ENCODE measurements at places on chromosomes 3 and 15.

DNA sequence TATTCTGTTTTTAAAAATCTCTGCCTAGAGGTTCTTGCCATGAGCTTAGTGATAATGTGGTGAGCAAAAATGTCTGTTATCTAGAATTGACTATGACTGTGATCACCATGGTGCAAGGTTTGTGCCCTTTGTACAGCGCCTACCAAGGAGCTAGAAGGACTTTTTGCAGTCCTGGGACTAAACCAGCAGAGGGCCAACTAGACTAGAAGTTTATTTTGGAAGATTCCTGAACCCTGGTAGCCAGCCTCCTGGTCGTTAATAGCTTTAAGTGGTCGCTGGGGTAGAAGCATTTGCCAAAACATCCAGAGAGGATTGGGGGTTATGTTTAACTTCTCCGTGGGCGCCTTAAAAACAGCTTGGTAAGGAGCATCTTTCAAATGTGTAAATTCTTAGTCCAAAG is 7.8 kb downstream of the SCG5 start:
- DNase-seq = no peak

GRCh38 chr15:67587331-67587730 is 44.8 kb downstream of the MAP2K5 start:
- no peak for DNase-seq

- DNase-seq = no peak
Observed at GRCh38 chr3:187044867-187045552, 94.3 kb downstream of the RPL39L start.

GRCh38 chr15:98433856-98434255 is 214.5 kb upstream of the IGF1R start:
- no peak for DNase-seq

DNA sequence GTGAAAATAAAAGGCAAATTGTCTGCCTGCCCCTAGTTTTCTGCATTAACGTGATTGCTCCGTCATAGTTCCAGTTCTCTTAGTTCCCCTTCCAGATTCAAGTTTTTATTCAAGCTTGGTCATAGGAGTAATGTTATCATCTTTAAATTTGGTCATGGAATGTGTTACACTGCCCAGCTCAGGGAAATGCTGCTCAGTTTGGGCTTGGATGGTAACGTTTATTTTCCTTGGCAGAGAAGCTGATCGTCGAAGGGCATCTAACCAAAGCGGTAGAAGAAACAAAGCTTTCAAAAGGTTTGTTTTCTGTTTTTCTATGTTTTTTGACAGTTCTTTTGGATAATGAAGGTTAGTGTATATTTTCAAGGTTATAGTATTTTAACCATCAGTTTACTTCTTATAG is 118.4 kb upstream of the FLNB start:
- DNase-seq = no peak

DNA sequence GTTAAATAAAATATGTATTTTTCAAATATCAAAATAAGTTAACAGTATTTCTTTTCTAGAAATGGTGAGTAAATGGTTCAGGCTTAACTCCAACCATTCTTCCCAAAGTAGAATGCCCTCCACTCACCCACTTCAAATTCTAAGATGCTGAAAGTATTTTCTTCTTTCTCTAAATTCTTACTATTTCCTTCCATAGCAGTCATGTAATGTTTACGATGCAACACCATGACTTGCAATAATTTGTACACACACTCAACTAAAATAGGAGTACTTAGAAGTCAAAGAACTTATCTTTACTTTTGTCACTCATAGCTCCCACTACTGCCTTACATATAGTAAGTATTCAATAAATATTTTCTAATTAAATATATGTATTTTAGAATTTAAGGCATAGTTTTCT is 65.0 kb downstream of the AQR start:
- no peak for DNase-seq

DNA sequence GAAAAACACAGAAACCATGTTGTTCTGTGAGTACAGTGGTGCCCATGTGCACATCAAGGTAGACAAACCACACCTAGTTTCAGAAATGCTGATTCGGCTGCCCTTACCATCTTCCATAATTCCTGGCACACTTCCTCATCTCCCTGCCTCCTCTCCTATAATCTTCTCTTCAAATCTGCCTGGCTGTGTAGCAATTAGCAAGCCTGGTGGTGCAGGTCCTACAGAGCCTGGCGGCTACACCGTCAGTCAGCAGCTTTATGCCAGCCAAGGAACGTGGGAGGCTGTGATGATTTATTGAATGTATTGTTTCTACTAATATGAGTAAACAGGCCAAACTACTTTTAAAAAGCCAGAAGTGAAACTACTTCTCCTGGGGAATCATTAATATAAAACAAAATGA is 106.8 kb downstream of the SEMA6D start:
- DNase-seq = no peak

- no peak for DNase-seq
Observed at GRCh38 chr3:122996038-122996580, 31.5 kb downstream of the SEMA5B start.

DNA sequence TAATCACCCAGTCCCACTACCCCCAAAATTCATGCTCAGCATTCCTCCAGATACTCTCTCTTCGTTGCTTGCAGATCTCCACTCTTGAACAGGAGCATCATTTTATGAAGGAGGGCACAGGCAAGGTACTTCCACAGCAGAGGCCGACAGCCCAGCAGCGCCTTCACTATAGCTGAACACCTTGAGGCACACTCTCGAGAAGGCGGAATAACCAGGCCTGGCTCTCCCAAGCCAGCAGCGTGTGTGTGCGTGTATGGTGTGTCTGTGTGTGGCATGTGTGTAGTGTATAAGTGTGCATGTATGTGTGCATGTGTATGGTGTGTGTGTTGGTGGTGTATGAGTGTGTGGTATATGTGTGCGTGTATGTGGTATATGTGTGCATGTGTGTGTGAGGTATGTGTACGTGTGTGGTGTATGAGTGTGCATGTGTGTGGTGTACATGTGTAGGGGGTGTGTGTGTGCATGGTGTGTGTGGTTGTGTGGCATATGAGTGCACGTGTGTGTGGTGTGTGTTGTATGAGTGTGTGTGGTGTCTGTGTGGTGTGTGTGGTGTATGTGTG is 161.8 kb downstream of the XXYLT1 start:
- no peak for DNase-seq

DNA sequence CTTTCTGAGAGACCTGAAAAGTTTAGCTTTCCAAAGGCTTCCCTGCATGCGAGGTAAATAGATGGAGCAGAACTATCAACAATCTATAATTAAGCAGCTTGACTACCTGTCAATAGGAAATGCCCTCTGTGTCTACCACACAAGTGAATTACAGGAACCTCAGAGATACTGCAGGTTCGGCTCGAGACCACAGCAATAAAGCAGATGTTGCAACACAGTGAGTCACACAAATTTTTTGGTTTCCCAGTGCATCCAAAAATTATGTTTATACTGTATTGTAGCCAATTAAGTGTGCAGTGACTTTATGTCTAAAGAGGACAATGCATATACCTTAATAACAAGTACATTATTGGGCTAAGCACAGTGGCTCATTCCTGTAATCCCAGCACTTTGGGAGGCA is 252.0 kb downstream of the UBE2E2 start:
- no peak for DNase-seq

DNA sequence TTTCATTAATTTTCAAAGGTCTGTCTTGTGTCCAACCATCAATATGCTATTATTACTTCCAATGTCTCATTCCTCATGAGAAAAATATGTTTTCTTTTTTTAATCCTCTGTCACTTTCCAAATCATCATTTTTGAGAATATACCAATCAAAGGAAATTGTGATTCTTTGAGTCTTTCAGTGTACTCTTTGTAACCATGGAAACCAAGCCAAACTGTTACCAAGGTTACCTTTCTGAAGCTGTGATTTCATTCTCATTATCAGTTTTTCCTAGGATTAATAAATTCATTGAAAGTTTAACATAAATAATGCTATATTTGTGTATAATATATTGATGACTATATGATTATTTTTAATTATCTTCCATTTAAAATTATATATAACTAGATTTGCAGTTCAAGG is 16.6 kb upstream of the PLSCR5 start:
- no peak for DNase-seq
